ENCODE measurements at places on chromosomes 11 and 22. TPM values are rescaled to one million over a fixed set of nuclear protein-coding genes. Genes with fewer than 3 reads are reported as not detected.

- DNase-seq, result no peak
Measured at GRCh38 chr11:2220173-2220771, 48.7 kb upstream of the TH start.

DNA sequence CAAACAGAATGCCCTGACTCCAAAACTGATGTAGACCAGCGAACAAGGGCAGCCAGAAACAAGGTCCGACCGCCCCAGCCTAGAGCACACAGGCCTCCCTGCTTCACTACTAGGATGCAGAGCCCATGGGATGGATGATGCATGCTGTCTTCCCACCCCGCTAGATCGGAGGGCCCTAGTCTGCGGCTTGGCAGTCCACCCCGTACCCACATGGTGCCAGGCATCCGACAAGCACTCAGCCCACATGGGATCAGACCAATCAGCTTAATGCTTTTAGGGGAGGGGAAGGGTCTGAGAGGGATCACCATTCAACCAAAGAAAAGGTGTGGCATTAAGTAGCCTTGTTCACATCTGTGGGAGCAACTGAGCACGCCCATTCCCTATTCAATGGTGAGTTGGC, 30.6 kb downstream of the PISD start:
- DNase-seq, result peak; percentile 37

GRCh38 chr11:11618973-11619435, 2.8 kb downstream of the GALNT18 start:
- no peak for DNase-seq

- DNase-seq, result no peak
Measured at GRCh38 chr11:3115321-3115720, 49.8 kb downstream of the OSBPL5 start.

DNA sequence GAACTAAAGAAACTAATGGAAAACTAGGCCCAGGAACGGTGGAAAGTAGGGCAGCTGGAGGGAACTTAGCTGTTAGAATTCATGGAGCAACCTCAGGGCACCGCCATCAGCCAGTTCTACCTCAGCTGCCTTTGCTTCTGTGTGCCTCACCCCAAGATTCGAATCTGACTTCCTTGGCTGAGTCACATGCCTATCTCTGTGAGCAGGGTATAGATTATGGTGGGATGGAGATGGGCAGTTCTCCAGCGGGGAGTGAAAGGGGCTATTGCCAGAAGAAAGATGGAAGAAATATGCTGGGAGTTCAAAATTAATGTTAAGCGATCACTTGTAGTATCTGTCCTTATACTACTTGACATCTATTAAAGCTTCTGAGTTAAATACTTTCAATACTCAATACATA, 18.9 kb upstream of the VWA5A start:
- DNase-seq, result no peak

- no peak for DNase-seq
Measured at GRCh38 chr11:74720596-74721478, 10.4 kb downstream of the CHRDL2 start.

- no peak for DNase-seq
Measured at GRCh38 chr11:126776119-126776518, 224.5 kb downstream of the KIRREL3 start.

DNA sequence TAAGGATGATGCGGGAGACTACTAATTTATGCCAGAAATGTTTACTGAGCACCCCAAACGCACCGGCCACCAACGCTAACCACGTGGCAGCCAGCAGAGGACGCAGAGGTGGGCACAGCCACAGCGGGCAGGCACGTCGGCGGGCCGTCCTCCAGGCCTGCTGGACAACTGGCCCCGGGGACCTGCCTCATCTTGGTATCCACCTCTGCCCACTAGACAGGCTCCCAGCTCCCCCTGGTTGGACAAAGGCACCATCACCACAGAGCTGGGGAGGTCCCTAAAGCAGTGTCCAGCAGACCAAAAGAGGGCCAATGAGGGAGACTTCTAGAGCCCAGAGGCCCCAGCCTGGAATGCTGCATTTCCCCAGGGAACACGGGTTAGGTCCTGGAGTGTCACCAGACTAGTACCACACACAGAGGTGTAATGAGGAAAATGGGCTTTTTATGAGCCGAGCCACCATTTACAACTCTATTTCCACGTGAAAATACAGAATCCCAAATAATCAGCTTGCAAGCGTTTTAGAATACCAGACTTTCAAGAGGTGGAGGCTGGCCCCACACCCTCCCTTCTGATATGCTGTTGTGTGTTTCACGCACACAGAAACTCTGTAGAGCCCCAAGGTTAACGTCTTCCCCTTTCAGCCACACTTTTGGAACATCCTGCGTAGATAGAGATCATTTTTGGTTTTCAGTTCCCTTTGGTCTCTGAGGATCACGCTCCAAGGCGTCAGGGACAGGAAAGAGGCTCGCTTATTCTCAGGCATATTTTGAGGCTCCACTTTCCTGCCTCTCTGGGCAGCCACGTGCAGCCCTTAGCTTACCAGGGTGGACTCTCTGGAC, 23.7 kb upstream of the BID start:
- no peak for DNase-seq

Gene CCDC89
- not detected for total RNA-seq

Gene PLAAT2
- not detected for total RNA-seq

Gene OR51G2
- not detected for total RNA-seq

Gene CHST1
- total RNA-seq, result 0.36 TPM

Gene RCOR2
- 2.1 TPM for total RNA-seq

Gene OR51B5
- 1.8 TPM for total RNA-seq
